ENCODE measurements at places on chromosomes 5 and 9.

DNA sequence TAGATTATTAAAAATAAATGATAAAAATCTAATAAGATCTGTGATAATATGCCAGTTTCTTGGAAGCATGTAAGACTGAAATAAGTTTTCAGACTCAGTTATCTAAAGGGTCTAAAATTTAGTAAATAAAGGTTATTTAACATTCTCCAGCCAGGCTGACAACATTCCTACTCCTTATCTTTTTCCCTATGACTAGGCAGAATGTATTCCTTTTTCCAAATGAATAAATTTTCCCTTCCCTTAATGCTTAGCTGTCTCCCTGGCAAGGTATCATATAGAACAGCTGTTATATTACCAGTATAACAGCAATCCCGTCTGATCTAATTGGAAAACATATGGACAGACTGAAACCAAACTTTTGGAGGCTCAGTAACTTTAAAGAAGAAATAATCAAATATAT is 13.0 kb downstream of the MEGF9 start:
- DNase-seq: no peak

- DNase-seq: no peak
Measured at GRCh38 chr5:151298063-151298855, 5.3 kb downstream of the SLC36A3 start.

GRCh38 chr9:16450578-16450977 is 419.9 kb downstream of the BNC2 start:
- DNase-seq: no peak

GRCh38 chr9:4567601-4568000 is 77.3 kb downstream of the SLC1A1 start:
- DNase-seq: no peak

- no peak for DNase-seq
Measured at GRCh38 chr5:133861161-133861737, 107.2 kb downstream of the C5orf15 start.

DNA sequence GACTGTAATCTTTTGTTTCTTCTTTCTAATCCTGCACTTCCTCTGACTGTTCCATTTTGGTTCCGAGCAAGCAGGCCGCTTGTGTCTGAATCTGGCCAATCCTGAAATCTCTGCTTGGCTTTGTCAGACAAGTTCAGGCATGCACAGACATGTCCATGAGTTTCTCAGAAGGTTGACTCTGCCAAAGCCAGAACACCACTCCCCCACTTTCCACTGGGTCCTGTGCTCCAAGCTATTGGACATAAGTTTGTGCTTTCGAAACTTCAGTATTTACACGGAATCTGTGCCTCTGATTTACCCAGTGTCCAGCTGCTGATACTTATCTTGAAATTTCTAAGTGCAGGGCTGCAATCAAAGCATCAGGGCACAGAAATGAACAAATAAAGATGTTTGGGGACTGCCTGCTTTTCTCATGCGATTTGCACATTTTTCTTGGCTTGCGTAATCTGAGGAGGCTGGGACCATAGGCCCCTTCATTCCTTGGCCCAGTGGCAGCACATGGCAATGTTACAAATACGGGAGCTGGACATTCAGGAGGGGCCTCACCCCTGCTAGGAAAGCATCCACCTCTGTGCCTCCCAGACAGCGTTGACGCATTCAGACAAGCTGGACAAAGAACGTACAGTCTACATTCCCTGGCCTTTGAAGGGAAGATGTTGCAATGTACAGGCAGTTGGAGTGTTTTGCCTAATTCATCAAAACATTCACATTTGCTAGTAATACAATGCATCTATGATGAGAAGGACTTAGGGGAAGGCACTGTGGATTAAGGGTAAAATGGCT is 209.2 kb upstream of the PAPPA start:
- DNase-seq: peak; percentile 98

- DNase-seq: peak; percentile 2
Measured at GRCh38 chr9:17509701-17510100, 69.2 kb upstream of the SH3GL2 start.

DNA sequence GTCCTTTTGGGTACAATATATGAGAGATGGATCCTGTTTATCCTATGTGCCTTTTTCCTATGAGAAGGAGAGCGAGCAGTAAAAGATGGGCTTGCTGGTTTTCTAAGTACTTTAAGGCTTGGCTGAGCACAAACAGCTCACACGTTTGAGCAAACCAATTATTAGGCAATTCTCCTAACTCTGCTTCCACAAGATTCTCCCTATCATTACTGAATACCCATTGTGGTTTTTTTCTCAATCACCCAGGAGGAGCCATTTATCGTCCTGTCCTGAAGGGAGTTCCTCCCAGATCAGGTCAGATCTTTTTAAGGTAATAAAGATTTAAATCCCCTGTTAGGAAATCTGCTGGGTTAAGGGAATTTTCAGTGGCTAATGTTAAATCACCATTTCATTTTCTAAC is 19.4 kb upstream of the C1QTNF3 start:
- DNase-seq: no peak

DNA sequence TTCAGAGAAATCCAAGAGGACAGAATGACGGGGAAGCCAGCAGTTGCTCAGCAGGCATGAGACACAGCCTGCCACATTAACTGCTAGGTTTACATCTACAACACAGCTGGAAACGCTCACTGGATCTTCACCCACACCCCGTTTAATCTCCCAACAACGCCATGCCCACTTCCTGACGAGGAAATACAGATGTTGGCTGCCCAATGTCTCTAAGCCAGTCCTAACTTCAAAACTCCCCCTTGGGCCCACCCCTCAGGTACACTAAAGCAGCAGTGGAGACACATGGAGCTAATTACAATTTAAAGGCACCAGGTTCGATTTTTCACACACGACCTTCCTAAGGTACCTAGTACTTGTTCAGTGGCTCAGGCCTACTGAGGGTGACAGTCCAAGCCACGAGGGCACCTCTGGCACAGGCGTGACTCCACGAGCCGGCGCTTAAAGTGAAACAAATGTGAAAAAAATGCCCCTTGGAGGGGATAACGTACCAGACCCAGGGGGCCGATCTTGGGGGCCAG is 904 bp downstream of the RPL12 start:
- DNase-seq: peak; percentile 10

DNA sequence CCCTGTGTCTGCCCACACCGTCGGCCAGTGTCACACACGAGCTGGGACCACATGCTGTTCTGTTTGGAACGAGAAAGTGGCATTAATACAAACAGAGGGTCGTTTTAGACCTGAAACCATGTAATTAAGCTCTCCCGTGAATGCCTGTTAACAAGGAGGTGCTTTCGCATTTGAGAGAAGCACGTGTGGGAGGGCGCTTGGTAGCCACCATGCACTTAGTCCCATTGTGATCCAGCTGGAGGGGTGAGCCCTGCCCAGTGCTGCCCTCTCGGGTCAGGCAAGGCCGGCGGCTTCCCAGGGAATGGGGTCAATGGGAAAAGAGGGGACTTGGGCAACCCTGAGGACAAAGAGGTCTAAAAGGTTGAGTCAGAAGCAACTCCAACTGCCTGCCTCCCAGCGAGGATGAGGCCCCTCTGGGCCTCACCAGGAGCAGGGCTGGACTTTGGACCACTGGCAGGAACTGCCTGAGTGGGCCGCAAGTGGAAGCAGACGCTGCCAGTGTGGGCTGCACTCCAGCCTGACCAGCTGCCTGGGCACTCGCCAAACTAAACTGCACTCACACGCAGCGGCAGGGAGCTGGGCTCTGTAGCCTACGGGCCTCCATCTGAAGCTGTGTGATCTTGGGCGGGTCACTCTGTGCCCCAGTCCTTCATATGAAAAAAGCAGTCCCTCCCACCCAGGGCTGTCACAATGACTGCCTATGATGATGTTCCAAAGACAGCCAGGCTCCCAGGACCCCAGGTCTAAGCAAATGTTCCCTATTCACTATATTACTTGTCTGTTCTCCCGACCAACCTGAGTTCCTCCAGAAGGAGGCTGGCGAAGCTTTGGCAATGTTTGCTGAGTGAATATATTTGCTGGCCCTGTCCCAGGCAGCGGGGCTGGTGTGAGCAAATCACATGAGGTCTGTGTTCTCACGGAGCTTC is 195.7 kb downstream of the CDK5RAP2 start:
- DNase-seq: no peak

DNA sequence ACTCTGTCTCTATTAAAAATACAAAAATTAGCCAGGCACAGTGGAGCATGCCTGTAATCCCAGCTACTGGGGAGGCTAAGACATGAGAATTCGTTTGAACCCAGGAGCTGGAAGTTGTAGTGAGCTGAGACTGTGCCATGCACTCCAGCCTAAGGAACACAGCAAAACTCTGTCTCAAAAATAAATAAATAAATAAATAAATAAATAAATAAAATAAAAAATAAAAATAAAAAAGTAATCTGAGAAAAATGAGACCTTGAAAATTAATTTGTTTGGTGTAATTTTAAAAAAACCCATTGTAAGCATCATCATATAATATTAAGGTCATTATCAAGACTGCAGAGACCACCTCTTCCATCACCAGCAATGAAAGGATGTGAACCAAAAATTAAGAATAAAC is 997.1 kb downstream of the CDH18 start:
- DNase-seq: no peak

- DNase-seq: peak; percentile 14
Measured at GRCh38 chr5:58060996-58061395, 398.9 kb downstream of the PLK2 start.

Measured in HFFc6 (cell line).